ENCODE measurements at places on chromosomes 4 and X.
A peak's percentile ranks its signal among the peaks of the same experiment; 100 is the strongest.

- DNase-seq: no peak
Observed at GRCh38 chrX:16653424-16653823, 3.5 kb downstream of the S100G start.

DNA sequence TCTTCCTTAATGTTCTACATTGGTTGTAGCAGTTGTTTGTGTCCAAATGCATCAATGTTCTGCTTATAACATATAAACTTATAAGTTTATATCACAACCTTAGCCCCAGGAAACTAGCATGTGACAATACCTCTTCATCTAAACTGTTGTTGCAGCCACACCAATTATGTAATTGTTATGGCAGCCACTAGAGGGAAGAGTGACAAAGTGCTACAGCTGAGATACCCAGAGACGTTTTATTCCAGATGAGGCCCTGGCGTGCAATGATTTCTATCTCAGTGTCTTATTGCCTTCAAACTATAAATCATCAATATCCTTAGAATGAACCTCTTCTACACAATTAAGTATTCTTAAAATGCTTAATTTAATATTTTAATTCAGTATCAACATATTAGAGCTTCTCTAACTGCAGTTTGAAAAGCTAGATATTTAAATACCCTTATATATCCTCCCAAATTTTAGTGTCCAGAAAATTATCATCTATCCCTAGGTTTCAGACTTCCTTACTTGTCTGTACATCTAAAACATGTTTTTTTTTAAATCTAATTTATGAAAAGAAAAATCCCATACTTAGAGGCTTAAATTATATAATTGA, 171.6 kb downstream of the PCDH10 start:
- DNase-seq: peak; percentile 22

- DNase-seq: no peak
Observed at GRCh38 chr4:105274504-105274903, 127.8 kb downstream of the TET2 start.

DNA sequence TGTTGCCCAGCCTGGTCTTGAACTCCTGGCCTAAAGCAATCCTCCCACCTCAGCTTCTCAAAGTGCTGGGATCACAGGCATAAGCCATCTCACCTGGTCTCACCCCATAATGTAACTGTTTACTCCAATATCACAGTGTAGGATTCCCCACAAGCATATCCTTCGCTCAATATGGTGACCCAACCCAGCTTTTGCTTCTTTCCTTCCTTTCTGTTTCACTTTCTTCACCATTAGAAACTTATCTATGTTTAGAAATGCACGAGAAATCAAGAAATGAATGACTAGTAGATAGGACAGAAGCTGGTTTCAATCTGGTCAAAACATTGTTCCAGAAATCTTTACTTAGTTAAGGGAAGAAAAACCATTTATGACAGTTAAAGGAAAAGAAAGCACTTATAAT, 18.9 kb downstream of the TSPAN5 start:
- no peak for DNase-seq

DNA sequence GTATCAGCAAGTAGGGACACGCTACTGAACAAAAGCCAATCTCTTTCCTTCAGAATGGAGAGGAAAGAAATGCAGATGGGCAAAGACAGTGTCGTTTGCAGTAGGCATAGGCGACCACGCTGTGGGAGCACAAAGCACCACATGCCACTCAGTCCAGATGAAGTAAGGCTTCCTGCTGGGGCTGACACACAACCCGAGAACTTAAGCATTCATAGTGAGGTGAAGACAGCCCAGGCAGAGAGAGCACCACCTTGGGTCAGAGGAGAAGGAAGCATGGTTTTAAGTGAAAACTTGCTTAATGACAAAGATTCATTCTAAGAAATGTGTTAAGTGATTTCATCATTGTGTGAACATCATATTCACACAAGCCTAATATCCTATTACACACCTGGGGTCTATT, 238.8 kb downstream of the MGST2 start:
- DNase-seq: no peak

DNA sequence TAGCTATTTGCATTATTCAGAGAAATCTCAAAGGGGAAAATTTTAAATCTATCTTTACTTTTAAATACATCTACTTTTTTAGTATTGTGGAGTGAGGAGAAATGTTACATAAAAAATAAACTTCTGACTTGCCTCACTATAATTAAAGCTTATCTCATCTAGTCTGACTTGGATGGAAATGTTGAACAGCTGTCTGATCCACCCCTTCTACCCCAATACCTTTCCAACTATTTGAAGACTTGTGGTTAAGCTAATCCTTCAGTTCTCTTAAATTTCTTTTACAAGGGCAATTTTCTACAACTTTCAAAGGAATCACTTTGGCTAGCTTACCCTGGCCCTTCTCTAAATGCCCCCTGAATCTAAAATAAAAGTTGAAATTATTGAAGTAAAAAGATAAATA, 17.3 kb upstream of the RPS6KA6 start:
- no peak for DNase-seq

DNA sequence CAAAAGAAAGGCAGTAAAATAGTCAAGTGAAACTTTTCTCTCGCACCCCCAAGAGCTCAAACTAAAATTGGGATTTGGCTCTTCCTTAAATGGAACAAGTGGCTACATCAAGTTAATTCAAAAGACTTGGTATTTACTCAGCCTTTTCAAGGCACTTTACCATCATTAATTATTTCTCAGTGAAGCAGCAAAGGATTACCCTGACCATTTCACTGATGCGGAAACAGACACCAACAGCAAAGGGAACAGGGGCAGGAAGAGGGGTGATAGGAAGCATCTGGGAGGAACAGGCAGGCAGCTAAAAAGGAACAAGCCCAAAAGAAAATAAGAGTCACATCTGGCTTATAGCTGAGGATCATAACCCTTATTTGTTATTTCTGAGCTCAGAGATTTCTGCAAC, 2.7 kb downstream of the SCML2 start:
- DNase-seq: no peak

- DNase-seq: no peak
Observed at GRCh38 chr4:13733817-13734216, 106.3 kb upstream of the BOD1L1 start.

DNA sequence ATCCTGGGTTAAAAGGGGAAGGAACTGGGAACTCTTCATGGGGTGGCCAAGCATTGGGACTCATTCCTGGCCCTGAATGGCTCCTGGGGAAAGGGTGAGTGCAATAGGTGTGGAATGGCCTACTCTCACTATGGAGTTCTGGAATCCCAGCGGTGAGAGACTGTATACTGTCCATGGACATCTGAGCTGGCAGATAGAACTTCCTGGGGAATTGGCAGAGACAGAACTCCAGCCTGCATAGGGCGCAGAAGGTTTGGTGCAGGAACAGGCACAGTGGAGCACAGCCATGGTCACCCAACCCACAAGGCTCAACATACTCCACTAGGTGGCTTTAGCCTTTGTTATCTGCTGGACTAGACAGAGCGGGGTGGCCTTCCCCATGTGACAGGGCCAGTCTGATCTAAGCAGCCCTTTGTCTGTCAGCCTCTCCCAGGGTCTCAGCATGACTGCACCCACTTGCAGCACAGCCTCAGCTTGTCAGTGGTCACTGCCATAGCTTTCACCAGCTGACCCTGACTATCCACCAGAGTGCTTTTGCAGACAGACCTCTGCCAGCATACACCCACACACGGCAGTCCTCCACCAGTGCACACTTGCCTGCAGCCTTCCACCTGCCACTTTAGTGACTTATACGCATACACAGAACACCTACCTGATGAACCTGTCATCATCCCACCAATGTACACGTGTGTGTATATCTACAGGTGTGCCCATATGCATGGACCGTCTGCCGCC, 48.4 kb downstream of the TECRL start:
- DNase-seq: no peak

- DNase-seq: no peak
Observed at GRCh38 chr4:30103455-30103854, 616.7 kb upstream of the PCDH7 start.

- no peak for DNase-seq
Observed at GRCh38 chr4:15352524-15352923, 75.3 kb upstream of the C1QTNF7 start.

GRCh38 chr4:13298655-13299054, 185.5 kb downstream of the RAB28 start:
- no peak for DNase-seq

GRCh38 chrX:41300758-41301437, 33.1 kb upstream of the DDX3X start:
- no peak for DNase-seq

GRCh38 chr4:169668069-169668721, 47.8 kb downstream of the CLCN3 start:
- no peak for DNase-seq

GRCh38 chr4:152828122-152828521, 48.4 kb downstream of the ARFIP1 start:
- no peak for DNase-seq

DNA sequence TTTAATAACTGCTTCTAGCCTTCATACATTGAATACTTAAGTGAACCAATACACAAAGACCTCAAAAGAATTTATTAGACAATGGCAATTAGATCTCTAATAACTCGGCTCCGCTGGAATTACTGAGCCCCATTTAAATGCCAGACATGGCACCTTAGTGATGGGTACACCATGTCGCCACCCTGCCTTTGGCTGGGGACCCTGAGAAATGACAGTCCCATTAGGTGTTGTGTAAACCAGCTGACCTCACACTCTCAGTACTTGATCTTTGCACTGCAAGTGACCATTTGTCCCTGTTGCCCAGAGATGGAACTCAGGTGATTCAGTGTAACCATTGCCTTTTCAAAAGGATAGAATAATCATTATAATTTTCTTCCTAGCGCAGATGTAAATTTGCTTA, 144.6 kb upstream of the SMARCAD1 start:
- DNase-seq: no peak

GRCh38 chrX:120499301-120500072, 30.4 kb upstream of the LAMP2 start:
- no peak for DNase-seq

GRCh38 chr4:138229160-138229559, 13.0 kb downstream of the SLC7A11 start:
- no peak for DNase-seq

DNA sequence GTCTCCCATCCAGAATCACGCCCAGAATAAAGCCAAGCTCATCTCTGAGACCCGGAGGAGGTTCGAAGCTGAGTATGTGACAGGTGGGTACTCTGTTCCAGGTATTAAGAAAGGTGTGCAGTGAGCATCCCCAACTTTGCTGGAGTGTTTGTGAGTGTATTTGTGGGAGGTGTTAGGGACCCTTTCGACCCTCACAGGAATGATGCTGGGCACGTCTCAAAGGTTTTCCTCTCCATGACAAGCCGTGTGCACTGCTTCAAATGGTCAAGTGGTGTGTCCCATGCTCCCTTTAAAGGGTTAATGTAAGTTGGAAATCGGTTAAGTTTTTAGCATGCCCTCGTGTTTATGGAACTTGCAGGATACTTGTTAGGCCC, 442 bp downstream of the MOSPD2 start:
- no peak for DNase-seq

- DNase-seq: no peak
Observed at GRCh38 chr4:20085156-20085555, 166.5 kb upstream of the SLIT2 start.

DNA sequence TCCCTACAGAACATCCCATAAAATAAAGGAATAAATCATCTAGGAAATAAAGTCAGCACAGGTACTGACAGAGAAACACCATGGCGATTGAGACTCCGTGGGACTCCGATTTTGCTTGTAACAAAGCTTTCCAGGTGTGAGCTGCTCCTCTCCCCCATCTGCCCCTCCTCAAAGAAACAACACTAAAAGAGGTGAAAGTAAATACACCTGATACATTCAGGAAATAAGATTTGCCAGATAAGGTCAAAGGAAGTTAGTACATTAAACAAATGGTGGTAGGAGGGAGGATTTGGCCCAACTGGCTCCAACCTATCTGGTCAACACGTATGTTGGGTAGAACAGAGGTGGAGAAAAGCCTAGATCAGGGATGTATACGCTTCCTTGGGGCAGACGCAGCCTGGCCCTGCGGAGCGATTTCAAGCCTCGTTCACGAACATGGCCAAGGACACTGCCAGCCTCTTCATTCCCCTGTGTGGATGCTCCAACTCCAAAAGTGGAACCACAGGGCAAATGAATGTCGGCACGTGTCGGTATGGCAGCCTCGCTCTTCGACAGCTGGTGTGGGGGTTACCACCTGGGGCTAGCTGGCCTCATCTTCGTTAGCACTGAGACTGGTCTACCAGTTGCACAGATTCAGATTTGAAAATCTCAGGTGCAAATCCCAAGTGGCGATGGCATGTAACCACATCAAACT, 162.5 kb downstream of the AFAP1 start:
- no peak for DNase-seq

DNA sequence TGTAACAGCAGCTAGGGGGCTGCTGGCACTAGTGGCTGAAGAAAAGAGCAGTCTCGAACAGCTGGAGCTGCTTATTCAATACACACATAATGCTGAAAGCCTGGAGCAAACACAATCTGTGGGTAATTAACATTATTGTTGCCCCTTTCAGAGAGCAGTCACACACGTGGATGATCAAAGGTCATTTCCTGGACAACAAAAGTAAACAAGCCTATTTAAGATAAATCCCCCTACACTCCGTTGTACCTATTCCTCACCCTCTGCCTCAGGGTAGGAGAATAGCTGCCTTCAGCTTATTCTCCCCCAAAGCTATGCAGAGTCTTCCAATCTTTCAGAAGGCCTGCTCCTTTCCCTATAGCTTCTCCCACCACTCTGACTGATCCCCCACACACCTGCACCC, 803.9 kb downstream of the C4orf33 start:
- no peak for DNase-seq

- DNase-seq: no peak
Observed at GRCh38 chrX:24266996-24267395, 46.9 kb downstream of the SUPT20HL2 start.

DNA sequence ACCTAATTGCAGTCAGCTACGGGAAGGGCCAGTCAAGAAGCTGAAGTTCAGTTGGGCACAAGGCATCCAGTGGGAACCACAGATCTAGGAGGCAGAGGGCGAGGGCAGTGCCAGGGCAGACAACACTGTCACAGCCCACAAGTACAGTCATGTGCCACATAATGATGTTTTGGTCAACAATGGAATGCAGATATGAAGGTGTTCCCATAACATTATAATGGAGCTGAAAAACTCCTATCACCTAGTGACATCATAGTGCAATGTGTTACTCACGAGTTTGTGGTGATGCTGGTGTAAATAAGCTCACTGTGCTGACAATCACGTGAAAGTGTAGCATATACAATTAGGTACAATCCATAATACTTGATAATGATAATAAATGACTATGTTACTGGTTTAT, 4.5 kb upstream of the TMEM255A start:
- no peak for DNase-seq

- no peak for DNase-seq
Observed at GRCh38 chrX:140815868-140816267, 106.3 kb downstream of the LINC00632 start.

DNA sequence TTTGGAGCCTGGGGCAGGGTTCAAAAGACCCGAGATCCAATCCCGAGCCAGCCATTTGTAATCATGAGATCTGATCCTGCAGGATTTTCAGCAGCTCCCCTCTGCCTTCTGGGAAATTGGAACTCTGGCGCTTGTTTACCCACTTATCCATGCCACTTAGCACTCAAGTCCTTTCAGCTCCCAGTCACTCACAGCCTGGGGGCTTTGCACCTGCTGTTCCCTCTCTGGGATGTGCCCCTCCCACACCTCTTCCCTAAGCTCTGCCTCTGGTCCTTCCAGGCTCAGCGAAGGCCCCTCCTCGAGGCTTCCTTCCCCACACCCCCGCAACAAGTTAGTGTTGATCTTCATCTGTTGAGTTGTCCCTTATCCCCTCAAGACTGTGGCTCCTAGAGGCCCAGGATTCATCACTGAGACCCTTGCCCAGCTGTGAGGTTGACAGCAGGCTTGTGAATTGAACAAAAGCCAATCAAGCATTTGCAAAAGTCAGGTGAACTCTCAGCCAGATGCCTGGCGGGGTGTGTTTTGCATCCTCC, 99.1 kb upstream of the AFAP1 start:
- DNase-seq: peak; percentile 93

- no peak for DNase-seq
Observed at GRCh38 chrX:50988649-50989048, 78.1 kb downstream of the BMP15 start.
